ENCODE measurements at places on chromosomes 1 and 21. TPM values are rescaled to one million over a fixed set of nuclear protein-coding genes. Genes with fewer than 3 reads are reported as not detected.
A peak's percentile ranks its signal among the peaks of the same experiment; 100 is the strongest.

DNA sequence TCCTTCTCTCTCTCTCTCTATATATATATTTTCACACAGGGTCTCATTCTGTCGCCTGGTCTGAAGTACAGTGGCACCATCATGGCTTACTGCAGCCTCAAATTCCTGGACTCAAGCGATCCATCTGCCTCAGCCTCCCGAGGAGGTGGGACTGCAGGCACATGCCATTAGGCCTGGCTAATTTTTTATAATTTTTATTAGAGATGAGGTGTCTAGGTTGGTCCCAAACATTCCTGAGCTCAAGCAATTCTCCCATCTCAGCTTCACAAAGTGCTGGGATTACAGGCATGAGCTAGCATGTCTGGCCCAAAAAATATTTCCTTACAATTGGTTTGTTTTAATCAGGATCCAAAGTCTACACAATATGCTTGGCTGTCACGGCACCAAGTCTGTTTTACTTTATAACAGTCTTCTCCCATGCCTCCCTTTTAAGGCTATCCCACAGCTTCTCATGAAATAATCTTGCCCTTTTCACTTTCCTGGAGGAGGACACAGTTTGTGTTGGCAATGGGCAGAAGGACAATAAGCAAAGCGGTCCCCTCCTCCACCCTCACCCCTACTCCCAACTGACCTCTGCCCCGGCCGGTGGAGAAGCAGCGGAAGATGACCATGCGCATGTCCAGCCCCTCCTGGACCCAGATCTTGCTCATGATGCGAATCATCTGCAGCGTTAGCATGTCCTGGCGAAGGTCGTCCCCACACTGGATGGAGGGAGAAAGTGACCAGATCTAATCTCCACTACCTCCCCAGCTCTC lies 28.2 kb upstream of the PPP1R15B start:
- no peak for DNase-seq

GRCh38 chr1:188877668-188878067 lies 1600.0 kb downstream of the BRINP3 start:
- no peak for DNase-seq

DNA sequence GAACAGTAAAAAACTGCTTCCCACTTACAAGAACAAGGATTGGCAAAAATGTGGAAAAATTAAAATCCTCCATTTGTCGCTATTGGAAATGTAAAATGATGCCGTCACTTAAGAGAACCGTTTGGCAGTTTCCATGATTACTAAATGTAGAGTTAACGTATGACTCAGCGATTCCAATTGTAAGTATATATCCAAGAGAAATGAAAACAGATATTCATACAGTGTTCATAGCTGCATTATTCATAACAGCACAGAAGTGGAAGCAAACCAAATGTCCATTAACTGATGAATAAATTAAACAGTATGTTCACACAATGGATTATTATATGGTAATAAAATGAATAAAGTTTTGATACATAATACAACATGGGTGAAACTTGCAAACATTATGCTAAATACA lies 971.0 kb downstream of the AMY1C start:
- DNase-seq = no peak

- DNase-seq = no peak
Measured at GRCh38 chr1:218426343-218426657, 81.2 kb downstream of the TGFB2 start.

- DNase-seq = no peak
Measured at GRCh38 chr1:93807311-93807930, 71.6 kb downstream of the DNTTIP2 start.

GRCh38 chr1:186002406-186002805 lies 268.2 kb downstream of the HMCN1 start:
- DNase-seq = no peak

- DNase-seq = peak; percentile 75
Measured at GRCh38 chr1:27428316-27429028, 36.0 kb downstream of the GPR3 start.

DNA sequence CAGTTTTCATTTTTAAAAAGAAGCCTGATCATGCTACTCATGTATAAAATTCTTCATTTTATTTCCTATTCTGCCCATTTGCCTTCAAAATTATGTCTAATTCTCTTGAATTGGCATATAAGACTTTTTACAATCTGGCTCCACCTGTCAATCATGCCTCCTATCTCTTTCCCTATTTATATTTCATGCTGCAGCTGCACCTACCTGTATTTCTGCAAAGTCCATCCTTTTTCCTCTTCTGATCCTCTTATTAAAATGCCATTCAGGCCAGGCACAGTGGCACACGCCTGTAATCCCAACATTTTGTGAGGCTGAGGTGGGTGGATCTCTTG lies 30.6 kb upstream of the UAP1 start:
- no peak for DNase-seq

GRCh38 chr1:46599059-46599970 lies 4.8 kb downstream of the MKNK1 start:
- no peak for DNase-seq

- DNase-seq = no peak
Measured at GRCh38 chr1:115204513-115204912, 115.2 kb upstream of the TSPAN2 start.

GRCh38 chr21:17460094-17460493 lies 52.7 kb upstream of the CXADR start:
- no peak for DNase-seq

LPAR3 gene
- total RNA-seq = 2.0 TPM

DNA sequence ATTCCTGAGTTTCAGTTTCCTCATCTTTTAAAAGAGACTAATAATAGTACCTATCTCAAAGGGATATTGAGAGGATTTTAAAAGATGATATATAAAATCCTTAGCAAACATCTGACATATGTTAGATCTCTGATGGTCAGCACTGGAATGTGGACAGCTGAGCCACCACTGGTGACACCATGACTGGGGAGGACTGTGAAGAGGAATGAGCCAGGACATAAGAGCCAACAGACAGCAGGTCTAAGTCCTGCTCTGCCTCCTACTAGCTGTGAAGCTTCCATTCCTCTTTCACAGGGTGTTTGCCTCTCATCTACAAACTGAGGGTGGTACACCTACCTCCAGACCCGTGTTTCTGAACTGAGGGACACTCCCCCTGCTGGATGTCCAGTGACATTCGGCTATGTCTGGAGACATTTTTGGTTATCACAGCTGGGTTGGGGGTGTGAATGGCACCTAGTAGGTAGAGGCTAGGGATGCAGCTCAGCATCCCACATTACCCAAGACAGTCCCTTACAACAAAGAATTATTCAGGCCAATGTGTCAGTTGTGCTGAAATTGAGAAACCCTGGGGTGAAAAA lies 109.1 kb upstream of the OLIG2 start:
- DNase-seq = no peak

- DNase-seq = peak; percentile 62
Measured at GRCh38 chr1:156809281-156809680, 7.4 kb downstream of the SH2D2A start.

DNA sequence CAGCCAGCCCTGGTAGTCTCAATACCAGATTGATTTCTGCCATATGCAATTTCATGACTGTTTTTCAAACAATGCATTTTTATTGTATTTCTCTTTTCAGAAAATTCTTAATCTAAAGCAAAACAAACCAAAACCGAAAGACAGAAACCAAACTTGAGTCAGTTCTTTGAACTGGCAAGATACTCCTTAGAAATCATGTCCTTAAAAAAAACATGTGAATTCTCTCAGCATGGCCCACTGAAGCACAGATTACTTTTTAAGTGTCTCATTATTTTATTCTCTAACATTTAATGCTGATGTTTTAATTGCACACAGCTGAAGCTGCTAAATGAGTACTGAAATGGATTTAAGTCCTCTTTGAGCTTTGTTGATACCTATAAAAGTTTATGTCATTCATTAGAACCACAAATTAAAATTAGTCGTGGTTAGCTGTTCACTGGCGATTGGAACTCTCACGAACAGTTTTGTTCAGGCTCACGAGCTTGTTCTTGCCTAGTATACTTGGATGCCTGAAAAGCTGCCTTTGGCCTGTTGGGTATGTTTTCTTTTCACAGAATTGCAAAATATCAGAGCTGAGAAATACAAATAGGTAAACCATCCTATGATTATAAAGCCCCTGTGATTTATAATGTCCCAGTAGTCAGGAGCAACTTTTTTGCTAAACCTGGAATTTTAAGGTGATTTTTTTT lies 87.5 kb downstream of the CAMTA1 start:
- no peak for DNase-seq

DNA sequence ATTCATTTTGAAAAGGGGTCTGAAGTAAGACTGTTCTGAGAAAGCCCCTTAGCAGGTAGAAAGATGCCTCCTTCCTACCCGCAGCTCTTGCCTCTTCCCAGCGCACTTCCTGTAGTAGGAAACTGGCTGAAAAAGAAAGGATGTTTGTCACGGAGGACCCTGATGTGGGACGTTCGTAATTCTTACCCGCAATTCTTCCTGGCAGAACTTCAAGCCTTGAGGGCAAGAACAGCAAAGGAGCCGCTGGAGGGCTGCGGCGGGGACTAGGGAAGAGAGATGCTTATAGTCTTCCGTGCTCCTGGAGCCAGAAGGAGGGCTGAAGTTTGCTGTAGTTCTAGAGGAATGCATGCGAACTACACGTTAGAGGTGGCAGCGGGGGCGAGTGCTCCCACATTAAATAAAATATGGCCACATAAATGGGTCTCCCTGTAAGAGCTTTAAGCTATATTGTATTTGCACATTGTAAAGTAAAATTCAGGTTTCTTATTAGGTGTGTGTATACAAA lies 6.3 kb downstream of the C1orf53 start:
- DNase-seq = no peak

GRCh38 chr1:19484338-19484797 lies 971 bp downstream of the CAPZB start:
- DNase-seq = no peak

DNA sequence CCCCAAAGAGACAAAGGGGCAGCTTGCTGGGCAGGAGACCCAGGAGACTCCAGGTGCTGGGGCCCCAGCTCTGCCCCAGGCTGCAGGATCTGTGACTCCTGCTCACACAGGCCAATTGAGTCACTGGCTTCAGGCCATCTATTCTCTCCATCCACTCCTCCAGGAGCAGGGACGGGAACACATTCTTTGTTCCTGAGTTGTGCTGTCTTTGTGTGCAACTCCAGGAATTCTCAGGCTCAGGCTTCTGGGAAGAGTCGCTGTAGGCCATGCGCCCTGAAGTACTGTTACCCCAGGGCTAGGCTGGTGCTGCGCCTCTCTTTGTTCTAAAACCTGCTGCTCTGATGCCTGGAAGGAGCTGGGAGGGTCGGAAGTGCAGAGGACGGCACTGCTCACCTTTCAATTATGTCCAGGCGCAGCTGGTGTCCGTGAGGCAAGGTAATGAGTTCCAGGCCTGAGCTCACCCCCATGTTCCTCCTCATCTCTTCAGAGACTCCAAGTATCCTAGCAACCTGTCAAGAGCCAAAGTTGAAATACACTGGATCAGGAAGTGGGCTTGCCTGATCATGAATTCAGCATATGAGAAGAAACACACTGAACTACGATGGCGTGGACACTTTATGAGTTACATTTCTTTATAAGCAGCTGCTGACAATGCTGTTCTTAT lies 105.9 kb downstream of the BCAR3 start:
- DNase-seq = no peak

- no peak for DNase-seq
Measured at GRCh38 chr1:169484101-169484500, 1.6 kb downstream of the SLC19A2 start.

LCE3A gene
- total RNA-seq = not detected

- DNase-seq = no peak
Measured at GRCh38 chr21:34520764-34521508, 8.9 kb upstream of the KCNE1 start.

BACH1 gene
- total RNA-seq = 51.3 TPM

GRCh38 chr21:17139696-17140095 lies 373.1 kb upstream of the CXADR start:
- DNase-seq = no peak

EPB41 gene
- total RNA-seq = 29.3 TPM

DNA sequence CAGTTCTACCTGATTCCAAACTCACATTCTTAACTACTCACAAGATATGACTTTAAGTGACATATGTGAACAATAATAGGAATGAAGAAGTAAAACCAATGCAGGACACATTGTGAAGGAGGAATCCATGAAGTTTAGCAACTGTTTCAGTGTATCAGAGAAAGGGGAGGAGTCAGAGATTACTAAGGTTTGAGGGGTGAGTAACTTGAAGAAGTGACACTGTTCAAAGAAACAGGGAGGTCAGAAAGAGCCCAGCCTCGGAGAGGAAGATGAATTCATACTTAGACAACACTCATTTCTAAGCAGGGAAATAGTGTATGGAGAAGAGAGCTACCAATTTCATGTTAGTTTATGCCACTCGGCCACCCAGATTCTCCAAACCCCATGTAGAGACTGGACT lies 28.2 kb upstream of the RPF1 start:
- DNase-seq = no peak

DNA sequence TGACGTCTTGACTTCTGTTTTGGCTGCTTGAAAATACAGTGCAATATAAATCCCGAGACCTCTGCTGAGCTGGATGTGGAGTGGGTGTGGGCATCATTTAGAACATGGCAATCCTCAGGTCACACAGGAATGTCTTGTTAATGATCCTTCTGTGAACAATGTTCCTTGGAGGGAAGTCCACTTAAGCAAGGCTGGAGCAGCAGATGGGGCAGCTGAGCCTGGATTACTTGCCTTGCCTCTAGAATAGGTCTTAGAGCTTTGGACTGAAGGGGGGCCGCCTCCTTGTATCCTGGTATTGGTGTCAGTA lies 926 bp upstream of the SCMH1 start:
- DNase-seq = no peak

- no peak for DNase-seq
Measured at GRCh38 chr21:23822760-23823159, 1784.5 kb downstream of the MRPL39 start.

CFAP410 gene
- 15.8 TPM for total RNA-seq

LRRC38 gene
- total RNA-seq = 0.73 TPM

PTTG1IP gene
- total RNA-seq = 194 TPM

DNA sequence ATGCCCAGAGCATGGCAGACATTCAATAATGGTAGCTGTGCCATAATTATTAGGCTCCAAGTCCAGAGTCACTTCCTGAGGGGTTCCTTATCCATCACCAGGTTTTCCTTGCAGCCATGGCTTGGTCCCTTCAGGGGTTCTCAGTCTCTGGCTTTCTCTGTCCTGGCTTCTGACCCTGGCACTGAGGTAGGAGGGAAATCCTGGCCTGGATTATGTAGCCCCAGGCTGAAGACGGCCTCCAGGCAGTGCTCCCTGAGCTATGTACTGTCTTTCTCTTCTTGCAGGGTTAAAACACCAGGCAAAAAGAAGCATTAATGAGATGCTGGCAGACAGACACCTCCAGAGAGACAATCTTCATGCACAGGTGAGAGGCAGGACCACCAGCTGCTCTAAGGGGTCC lies 9.5 kb upstream of the PADI3 start:
- no peak for DNase-seq

MIXL1 gene
- 0.27 TPM for total RNA-seq

LYPD8 gene
- total RNA-seq = not detected

DNA sequence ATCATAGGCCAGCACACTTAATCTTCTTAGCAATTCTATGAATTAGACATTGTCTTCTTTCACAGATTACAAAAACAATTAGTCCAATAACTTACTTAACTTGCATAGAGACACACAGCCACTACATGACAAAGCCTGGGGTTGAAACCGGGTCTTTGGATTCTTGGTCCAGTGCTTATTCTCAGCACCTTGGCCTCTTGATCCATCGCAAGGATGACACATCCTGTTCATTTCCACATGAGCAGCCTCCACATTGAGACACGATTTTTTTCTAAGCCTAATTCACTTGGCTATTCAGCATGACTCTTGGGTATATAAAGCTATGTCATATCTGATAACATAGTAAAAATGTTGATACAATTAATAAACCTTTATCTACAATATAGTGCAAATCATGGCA lies 221.0 kb upstream of the FOXD3 start:
- no peak for DNase-seq
